ENCODE measurements at places on chromosomes 1 and 21. TPM values are rescaled to one million over a fixed set of nuclear protein-coding genes. Genes with fewer than 3 reads are reported as not detected.

HIVEP3 gene
- 2.1 TPM for total RNA-seq

MTX1 gene
- 30.3 TPM for total RNA-seq

CLDN19 gene
- total RNA-seq, result not detected

GBP7 gene
- not detected for total RNA-seq

TSPAN2 gene
- total RNA-seq, result 8.1 TPM

CYP4Z1 gene
- total RNA-seq, result not detected

INTS3 gene
- total RNA-seq, result 41.3 TPM

ALX3 gene
- not detected for total RNA-seq

LYPD8 gene
- total RNA-seq, result not detected

PGLYRP4 gene
- total RNA-seq, result not detected

MTARC1 gene
- total RNA-seq, result 3.8 TPM

IL12RB2 gene
- 0.19 TPM for total RNA-seq

TMEM61 gene
- total RNA-seq, result not detected

TTC24 gene
- total RNA-seq, result not detected

S100A14 gene
- total RNA-seq, result not detected

CNN3 gene
- 506 TPM for total RNA-seq

LRRC40 gene
- 28.6 TPM for total RNA-seq

LCA5L gene
- 0.57 TPM for total RNA-seq

LRRC42 gene
- 23.2 TPM for total RNA-seq

RHEX gene
- not detected for total RNA-seq

NEXN gene
- total RNA-seq, result 6.9 TPM

OSCP1 gene
- 3.3 TPM for total RNA-seq
